GM12864 (cell line): ENCODE measurements at places on chromosomes 3 and 15.
A peak's percentile ranks its signal among the peaks of the same experiment; 100 is the strongest.

GRCh38 chr3:44323341-44323955 lies 15.1 kb upstream of the TCAIM start:
- peak; percentile 10 for DNase-seq

GRCh38 chr3:52026041-52026440 lies 30.3 kb downstream of the DUSP7 start:
- no peak for DNase-seq

DNA sequence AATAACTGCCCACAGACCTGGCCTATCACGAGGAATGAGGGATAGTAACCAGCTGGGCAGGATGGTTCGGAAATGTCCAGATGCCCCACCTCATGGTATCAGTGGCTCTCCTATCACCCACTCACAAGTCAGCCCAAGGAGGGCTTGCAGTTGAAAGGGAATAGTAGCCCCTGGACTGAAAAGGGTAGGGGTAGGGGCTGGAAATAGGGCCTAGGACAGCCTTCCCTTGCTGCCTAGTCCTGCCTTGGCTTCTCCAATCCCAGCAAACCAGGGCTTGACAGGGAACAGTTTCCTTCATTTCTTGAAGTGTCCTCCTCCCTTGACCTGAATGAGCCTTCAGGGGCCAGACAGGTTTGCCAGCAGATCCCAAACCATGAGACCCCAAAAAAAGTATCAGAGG lies 1.2 kb upstream of the CACNA2D2 start:
- DNase-seq = no peak

GRCh38 chr3:61464518-61465140 lies 96.7 kb upstream of the PTPRG start:
- DNase-seq = no peak

- DNase-seq = no peak
Measured at GRCh38 chr3:95721938-95722337, 1092.5 kb upstream of the EPHA6 start.

- DNase-seq = peak; percentile 90
Measured at GRCh38 chr3:142578329-142579223, at the start of gene ATR. ATR (minus strand) TSS chr3:142578733; CDS start chr3:142578704, 29 bp downstream.

DNA sequence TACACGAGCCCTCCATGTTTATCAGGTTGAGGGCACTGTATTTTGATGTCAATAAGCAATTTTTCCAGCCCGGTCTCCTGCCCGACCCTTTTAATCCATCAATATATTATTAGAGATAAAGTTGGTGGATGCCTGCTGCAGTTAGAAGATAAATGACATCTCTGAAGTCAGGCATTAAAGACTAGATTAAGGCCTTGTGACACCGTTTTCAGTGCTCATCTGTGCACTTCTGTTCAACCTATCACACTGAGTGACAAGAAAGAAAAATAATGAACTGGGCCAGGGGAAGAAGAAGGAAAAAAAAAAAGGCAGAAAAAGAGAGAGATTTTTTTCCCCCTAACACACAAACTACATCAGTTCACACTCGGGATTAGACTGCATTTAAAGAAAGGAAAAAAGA lies 371.8 kb downstream of the IL20RB start:
- DNase-seq = no peak

GRCh38 chr15:63483521-63484371 lies 20.6 kb upstream of the USP3 start:
- no peak for DNase-seq

DNA sequence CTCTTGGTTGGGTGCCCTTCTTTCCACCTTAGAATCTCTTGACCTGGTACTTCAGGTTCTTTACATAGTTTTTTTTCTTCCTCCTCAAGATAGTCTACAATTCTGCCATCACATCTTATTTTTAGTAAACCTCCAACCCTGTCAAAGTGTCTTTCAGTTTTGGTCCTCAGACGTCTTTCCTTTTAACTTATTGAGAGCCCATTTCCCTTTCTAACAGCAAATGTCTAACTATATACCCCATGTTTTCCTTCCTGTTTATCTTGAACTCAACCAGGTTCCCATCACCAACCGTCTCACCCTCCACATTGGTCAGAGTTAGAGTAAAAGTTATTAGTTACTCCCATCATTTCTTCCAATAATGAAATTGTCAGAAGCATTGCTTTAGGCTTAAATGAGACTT lies 10.4 kb downstream of the KBTBD12 start:
- peak; percentile 8 for DNase-seq

GRCh38 chr15:65411465-65412071 lies 11.2 kb downstream of the IGDCC4 start:
- no peak for DNase-seq

- DNase-seq = no peak
Measured at GRCh38 chr3:4739289-4740236, 239.7 kb upstream of the BHLHE40 start.

GRCh38 chr3:42693530-42693930 lies 8.2 kb downstream of the KLHL40 start:
- DNase-seq = no peak

- no peak for DNase-seq
Measured at GRCh38 chr15:100764778-100765466, 114.7 kb upstream of the ALDH1A3 start.
